ENCODE measurements at places on chromosomes 6 and 20.

GRCh38 chr6:141153563-141153962, 979.2 kb upstream of the GJE1 start:
- peak; percentile 15 for DNase-seq

DNA sequence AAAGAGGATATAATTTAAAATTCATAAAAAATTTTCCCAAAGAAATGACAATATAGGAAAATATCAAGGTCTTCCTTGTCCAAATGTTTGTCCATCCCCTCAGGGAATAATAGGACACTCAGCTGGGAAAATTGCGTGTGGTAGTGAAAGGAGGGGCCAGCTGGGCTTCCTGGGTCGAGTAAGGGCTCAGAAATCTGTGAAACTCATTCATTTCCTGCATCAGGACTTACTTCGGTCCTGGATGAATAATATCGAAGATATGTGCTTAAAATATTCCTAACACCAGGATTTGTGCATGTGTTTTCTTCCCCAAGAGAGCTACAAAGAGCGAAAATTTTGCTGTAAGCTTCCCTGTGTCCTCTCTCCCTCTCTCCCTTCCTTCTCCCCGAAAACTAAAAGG, 118.2 kb upstream of the GJE1 start:
- no peak for DNase-seq

DNA sequence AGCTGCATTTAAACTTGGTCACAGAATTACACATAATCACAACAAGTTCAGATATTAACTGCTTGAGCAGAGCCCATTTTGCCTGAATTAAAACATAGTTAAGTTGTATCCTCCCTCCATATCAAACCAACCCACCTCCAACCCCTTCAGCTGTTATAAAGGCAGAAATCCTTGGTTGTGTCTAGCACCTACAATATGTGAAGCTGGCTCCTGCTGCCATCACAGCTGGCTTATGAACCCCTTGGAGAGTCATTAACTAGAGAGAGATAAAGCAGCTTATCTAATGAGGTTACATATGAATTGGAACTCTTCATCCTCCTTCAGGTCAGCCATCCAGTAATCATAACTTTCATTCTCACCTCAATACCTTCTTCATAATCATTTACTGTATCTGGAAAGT, 101.8 kb downstream of the EPHA7 start:
- no peak for DNase-seq

- DNase-seq: peak; percentile 42
Measured at GRCh38 chr20:44618318-44618731, 33.2 kb downstream of the ADA start.

GRCh38 chr6:90497411-90497810, 89.5 kb downstream of the MAP3K7 start:
- DNase-seq: no peak

- DNase-seq: no peak
Measured at GRCh38 chr20:16001286-16001685, 572.0 kb downstream of the KIF16B start.

DNA sequence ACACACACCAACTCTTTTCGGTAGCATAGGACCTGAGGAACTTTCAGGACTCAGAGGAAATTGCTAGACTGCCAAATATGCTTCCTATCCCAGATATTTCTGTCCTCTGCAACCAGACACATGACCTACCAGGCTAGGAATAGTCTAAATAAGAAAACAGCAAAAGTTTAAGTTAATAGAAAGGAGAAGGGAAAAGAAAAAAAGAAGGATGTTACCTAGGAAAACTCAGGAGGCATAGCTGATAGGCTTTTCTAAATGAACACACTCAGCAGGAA, 74.6 kb downstream of the MAP3K5 start:
- DNase-seq: no peak

- DNase-seq: no peak
Measured at GRCh38 chr20:56391596-56392131, 351 bp downstream of the AURKA start.

GRCh38 chr6:170132011-170132521, 158.8 kb downstream of the DLL1 start:
- no peak for DNase-seq

GRCh38 chr6:105815661-105816555, 270.2 kb upstream of the PRDM1 start:
- no peak for DNase-seq

GRCh38 chr20:1331801-1332453, 3.0 kb upstream of the SDCBP2 start:
- DNase-seq: no peak

GRCh38 chr20:54266844-54267243, 59.0 kb downstream of the PFDN4 start:
- no peak for DNase-seq

DNA sequence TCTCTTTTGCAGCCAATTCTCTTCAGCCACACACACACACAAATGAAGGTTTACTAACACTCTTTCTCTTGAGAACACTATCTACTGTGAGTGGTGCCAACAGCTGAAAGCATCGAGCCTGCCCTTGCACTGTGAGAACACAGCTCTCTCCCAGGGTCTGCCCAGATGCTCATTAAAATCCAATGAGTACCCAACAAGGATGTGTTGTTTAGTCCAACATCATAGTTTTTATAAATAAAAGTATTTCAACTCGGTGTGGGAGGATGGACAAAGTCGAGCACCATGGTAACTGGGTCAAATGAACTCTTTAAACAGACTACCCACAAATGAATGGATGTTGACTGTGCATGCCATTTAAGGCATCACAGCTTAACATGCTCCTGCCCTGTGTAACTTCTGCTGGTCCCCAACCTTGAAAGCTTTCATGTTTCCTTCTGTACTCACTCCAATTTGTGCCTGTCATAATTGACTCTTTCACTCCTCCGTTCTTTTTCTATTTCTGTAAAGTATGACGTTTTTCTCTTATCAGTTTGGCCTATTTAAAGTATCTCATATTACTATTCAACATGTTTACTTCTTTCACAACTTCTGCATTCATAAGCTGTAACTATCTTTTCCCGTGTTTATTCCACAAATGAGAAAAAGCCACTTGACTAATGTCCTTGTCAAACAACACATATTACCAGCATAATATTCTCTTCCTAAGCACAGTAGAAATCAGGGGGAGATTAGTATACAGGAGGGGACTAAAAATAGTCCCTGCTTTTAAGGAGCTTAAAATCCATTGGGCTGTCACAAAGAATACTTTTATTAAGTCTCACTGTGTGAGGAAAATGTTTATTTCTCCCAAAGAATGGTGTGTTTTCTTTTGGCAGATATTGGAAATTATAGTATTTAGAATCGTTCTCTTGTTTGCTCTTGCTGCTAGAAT, 215.4 kb downstream of the RFPL4B start:
- no peak for DNase-seq
